ENCODE measurements at places on chromosomes 7 and 10. TPM values are rescaled to one million over a fixed set of nuclear protein-coding genes. Genes with fewer than 3 reads are reported as not detected.

The ZNF746 gene
- 21.5 TPM for total RNA-seq

The PLXNA4 gene
- total RNA-seq = 1.2 TPM

The NME8 gene
- not detected for total RNA-seq

The FBXL13 gene
- total RNA-seq = 0.66 TPM

The THSD7A gene
- 0.83 TPM for total RNA-seq

DNA sequence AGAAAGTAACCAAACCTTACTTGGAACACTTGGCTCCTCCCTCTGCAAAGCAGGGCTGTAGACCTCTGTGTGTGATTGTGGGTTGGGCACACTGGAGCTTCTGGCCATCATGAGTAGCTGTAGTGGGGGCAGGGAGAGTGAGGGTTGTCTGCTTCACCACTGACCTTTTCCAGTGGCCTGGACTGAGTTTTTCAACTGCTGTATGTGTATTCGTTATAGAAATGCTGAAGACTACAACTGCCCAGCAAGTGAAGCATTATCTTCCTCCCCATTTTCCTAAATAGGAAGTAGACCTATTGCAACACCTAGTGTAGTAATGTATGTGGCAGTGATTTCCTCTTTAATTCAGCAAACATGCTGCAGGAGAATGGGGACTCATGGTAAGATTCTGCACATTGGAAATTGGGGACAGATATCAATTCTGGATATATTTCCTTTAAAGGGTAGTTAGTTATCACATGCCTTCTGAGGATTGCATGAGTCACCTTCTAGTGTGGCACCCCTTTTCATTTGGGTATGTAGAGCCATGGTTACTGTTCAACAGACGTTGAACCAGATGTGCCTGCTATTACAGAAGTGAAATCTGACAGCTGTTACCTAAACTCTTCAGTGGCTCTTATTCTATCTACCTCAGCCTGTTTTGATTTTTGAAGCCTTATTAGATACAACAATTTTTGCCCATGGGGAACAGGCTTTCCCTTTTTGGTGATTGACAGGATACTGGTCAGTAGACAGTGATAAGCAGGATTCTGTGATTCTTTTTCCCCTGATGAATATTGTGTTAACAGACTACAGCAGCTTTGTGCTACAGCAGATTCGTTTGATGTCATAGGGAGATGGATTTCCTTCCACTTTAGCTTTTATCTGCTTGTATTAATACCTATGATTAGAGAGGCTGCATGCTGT lies 130.9 kb downstream of the SND1 start:
- peak; percentile 49 for DNase-seq

DNA sequence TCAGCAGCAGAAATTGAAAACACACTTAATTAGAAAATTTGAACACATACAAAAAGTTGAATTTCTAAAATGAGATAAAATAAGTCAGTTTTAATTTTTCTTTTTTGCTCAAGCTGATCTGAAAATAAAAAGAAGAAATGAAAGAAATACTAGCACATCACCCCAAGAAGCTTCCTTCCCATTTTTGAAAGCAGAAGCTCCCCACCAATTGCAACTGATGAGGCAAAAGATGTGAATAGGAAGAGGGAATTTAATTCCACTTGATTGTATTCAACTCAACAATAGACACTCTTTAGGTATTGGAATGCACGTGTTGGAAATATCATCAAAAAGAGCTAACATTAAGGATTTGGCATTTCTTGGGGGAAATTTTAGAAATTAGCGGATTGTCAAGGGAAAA lies 175.8 kb downstream of the TRIL start:
- DNase-seq = no peak

DNA sequence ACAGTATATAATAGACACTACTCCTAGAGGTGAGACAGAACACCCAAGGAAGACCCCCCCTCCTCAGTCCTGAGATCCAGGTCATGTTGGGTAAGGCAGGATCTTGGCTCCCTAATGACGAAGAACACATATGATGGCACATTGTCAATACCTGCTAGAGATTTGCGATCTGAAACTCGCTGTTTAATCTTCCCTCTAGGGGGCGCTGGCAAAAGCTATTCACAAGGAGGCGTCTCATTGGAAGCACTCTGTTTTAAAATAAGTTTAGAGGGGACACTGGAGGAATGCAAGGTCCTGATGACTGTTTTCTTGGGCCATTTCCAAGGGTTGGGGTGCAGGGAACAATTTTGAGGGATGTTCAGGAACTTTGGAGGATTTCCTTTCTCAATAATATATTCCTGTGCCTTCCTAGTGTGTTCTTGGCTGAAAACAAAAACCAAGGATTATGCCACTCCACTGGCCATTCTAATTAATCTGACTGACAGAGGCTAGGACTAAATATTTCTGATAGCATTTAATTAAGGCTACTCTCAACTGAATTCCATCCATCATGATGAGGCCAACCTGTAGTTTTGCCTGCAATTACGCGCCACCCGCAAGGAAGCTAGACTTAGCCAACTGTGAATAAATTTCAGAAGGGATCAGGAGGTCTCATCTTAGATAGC lies 1013.8 kb upstream of the MBL2 start:
- DNase-seq = no peak

DNA sequence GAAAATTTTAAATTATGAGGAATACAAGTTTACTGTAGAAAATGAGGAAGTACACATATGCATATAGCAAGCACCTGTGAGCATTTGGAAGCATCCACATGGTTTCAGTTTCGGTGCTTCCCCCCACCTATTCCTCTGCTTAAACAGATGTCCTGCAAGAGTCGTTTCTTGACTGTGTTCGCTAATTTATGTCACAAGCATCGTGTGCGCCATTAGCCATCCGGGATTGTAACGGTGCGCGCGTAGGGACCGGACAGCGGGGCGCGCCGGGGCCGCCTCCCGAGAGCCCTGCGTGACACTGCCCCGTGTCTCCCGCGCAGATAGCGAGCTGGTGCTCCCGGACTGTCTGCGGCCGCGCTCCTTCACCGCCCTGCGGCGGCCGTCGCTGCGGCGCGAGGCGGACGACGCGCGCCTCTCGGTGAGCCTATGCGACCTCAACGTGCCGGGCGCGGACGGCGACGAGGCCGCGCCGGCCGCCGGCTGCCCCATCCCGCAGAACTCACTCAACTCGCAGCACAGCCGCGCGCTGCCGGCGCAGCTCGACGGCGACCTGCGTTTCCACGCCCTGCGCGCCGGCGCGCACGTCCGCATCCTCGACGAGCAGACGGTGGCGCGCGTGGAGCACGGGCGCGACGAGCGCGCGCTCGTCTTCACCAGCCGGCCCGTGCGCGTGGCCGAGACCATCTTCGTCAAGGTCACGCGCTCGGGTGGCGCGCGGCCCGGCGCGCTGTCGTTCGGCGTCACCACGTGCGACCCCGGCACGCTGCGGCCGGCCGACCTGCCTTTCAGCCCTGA lies 90.9 kb downstream of the NEURL1 start:
- DNase-seq = peak; percentile 15

GRCh38 chr10:8296090-8296733 lies 241.7 kb downstream of the GATA3 start:
- no peak for DNase-seq

DNA sequence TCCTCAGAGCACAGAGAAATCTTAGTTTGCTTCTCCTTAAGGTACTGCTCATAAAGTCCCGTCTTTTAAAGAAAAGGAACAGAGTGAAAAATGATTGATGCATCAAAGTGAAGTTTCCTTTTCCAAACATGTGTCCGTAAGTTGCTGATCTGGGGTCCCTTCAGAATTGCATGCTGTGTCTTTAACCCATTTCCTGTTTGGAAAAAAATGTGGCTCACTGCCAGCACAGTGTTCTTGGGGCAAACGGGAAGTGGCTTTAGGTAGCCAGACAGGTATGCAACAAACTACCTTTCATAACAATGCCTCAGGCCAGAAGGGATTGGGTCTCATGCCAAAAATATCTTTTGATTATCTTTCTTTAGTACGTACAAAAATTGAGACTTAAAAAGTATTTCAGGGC lies 50.9 kb downstream of the TFAM start:
- peak; percentile 55 for DNase-seq

DNA sequence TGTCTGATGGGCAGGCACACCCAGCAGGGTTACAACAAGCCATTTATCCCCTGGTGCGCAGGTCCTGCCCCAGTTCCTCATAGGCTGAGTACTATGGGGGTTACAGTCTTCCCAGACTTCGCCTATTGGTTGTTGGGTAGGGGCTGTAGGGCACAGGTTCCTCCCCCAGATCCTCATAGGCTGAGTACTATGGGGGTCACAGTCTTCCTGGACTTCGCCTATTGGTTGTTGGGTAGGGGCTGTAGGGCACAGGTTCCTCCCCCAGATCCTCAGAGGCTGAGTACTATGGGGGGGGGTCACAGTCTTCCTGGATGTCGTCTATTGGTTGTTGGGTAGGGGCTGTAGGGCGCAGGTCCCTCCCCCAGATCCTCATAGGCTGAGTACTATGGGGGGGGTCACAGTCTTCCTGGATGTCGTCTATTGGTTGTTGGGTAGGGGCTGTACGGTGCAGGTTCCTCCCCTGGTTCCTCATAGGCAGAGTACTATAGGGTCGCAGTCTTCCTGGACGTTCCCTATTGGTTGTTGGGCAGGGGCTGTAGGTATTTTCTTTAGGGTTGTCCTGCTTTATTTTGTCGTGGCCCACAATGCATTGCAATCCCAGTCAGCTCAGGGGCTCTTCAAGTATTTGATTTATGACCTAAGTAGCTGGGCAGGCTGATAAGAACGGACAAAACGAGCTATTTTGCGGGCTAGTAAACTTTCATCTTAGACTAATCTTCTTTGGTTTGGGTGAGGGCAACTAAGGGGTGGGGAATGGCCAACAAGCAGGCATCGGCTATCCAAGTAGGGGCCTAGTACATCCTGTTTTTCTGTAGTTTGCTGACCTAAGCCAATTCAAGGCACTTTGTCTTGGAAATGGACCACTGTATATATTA lies 3.4 kb downstream of the LRRC27 start:
- DNase-seq = no peak

DNA sequence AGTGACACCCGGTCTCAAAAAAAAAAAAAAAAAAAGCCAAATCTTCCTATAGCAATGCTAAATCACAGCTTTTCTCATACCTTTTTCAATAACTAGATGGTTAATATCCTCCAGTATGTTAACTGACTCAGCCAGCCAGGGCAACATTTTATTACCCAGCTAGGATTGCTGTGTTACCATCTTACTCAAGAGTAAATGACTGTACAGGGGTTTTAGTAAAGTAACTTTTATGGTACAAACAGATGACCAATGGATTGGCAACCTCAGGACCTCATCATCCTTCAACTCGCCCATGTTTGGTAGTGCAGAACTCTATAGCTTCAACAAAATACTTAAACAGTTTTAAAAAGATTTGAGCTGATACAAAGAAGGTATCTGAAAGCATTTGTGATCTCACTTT lies 59.5 kb downstream of the HBP1 start:
- DNase-seq = no peak

DNA sequence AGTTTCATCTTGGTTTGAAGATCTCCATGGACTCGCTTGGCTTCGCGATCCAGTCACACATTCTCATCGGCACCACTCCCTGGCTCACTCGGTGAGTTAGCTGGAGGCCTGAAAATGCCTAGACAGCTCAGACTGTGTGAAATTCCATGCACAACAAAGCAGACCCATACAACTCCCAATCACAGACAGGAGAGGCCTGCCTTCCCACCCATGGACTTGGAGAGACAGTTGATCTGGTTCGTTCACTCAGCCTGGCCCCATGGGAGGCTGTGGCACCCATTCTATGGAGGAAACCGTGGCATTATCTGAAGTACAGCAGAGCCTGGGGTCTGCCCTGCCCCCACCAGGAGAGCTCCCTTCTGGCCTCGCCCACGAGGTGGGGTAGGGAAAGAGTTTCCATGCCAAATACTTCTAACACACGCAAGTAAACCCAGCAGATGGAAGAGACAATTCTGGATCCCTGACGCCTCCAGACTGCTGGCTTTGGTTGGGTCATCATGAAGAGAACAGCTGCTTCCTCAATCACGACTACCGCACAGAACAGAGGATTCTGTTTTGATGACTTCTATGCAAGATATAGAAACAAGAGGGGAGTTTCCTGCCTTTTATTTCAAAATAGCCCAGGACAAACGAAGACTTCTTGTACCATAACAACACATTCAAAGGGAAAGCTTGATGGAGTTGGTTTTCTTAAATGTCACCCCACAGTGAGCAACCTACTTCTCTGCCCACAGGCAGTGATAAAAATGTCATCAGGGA lies 15.9 kb downstream of the FAM53B start:
- no peak for DNase-seq

DNA sequence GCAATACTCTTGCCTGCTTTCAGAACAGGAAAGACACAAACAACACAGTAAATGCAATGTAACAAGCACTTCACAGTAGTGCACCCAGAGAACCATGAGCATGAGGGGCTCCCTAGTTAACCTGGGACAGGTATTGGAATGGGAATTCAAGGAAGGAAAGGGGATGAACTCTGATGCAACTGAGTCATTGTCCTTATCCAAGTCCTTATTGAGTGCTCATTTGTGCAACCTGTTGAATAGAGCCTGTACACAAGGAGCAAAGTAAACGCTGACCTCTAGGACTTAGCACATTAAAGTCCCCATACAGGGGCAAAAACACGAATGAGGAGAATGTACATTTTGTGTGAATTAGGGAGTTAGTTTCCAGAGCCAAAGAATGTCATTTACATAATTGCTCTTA lies 276.4 kb upstream of the BMPER start:
- no peak for DNase-seq

DNA sequence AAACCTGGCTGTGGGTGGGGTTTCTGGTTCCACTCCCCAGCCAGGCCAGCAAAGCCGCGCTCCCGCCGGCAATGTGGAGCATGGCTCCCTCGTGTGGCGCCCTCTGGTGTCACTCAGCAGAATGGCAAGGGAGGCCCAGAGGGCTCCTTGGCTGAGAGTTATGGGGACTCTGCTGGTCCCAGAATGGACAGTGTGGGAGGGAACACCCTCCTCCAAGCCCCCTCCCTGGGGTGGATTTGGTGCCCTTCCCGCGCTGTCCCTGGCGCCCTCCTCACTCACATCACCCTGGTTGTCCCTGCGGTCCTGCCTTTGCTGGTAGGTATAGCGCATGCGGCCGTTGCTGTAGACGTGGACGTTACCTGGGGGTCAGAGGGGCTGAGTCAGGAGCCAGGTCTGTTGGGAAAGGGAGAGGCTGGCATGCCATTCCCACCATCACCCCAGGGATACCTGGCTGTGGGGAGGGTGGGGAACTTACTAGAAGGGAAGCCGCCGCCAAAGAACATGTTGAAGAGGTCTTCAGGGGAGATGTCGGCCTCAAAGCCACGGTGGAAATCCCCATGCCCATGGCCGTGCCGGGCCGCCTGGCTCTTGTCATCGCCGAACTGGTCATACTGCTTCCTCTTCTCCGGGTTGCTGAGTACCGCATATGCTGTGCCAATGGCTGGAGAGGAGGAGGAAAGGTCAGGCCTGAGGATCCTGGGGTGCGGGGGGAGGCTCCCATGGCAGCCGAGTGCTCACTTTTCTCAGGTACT lies 14.0 kb downstream of the DNAJB12 start:
- DNase-seq = peak; percentile 47

DNA sequence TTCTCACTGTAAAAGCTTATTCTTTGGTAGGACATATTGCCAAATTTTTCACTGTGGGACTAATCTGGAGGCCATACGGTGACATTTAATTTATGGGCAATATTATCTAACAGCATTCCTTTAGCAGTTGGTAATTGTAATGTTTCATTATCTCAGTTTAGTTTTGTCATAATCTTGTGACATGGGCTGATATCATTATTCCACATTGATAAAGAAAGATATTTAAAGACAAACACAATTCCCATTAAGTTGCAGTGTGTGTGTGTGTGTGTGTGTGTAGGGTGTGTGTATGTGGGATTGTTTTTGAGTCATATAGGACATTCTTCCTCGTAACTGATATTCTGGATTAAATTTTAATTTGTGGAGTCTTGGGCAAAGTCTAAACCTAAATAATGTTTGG lies 238.5 kb downstream of the PRKG1 start:
- peak; percentile 18 for DNase-seq

- DNase-seq = no peak
These were observed 58.1 kb downstream of the HECW1 start for GRCh38 chr7:43170571-43170970.

- no peak for DNase-seq
These were observed 669.5 kb upstream of the GRM3 start for GRCh38 chr7:85974176-85974575.
